Pancreas (tissue), 10 donors: ENCODE measurements at places on chromosomes 5 and 9. TPM values are rescaled to one million over a fixed set of nuclear protein-coding genes. Genes with fewer than 3 reads are reported as not detected.

The SVEP1 gene
- 1.2 TPM for polyA plus RNA-seq

The WNK2 gene
- polyA plus RNA-seq = 77.4 TPM

The PLCXD3 gene
- 3.0 TPM for polyA plus RNA-seq

The TRAF2 gene
- polyA plus RNA-seq = 14.4 TPM

The SARDH gene
- 18.5 TPM for polyA plus RNA-seq

The CD14 gene
- 17.6 TPM for polyA plus RNA-seq

- no peak for DNase-seq
These were observed 176.8 kb downstream of the ISOC1 start for GRCh38 chr5:129271308-129271707.

- DNase-seq = no peak
These were observed 470.6 kb downstream of the CCDC171 start for GRCh38 chr9:16023446-16023845.

- no peak for DNase-seq
These were observed 271.1 kb upstream of the IRX1 start for GRCh38 chr5:3324421-3325101.

GRCh38 chr9:124342402-124342775 is 72.9 kb downstream of the PSMB7 start:
- no peak for DNase-seq

DNA sequence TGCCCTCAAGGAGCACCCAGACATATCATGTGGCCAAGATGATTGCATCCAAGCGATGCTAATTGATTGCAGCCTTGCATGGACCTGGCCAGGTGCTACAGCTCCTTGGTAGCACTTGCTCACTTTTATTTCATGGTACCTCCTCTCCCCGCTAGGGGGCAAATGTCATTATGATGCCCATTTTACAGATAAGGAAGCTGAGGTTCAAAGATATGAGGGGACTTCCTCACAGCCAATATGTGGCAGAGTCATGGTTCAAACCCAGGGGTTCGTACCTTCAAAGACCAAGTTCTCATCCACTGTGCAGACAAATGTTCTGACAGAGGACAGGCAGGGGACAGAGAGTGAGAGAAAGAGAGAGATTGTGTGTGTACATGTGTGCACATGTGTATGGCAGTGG is 21.9 kb upstream of the KCNMB1 start:
- DNase-seq = no peak

DNA sequence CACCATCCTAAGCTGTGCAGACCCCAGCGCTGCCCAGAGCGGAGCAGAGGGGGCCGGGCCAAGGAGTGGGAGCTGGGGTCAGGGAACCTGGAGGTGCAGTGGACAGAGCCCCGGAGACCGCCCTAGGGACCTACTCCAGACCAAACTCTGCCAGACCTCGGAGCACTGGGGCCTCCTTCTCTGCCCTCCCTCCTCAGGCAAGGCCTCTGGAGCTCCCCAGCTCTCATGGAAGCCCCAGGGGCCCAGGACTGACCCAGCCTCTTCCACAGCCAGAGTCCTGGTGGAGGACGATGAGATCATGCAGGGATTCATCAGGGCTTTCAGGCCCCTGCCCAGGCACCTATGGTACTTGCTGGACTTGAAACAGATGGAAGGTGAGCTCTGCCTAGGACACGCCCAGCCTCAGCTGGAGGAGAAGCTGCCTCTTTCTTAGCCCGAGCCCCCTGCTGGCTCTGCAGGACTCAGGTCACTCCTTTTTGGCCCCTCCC is 3.6 kb downstream of the PAEP start:
- DNase-seq = no peak

- DNase-seq = no peak
These were observed 97.4 kb downstream of the HINT1 start for GRCh38 chr5:131067636-131068035.

DNA sequence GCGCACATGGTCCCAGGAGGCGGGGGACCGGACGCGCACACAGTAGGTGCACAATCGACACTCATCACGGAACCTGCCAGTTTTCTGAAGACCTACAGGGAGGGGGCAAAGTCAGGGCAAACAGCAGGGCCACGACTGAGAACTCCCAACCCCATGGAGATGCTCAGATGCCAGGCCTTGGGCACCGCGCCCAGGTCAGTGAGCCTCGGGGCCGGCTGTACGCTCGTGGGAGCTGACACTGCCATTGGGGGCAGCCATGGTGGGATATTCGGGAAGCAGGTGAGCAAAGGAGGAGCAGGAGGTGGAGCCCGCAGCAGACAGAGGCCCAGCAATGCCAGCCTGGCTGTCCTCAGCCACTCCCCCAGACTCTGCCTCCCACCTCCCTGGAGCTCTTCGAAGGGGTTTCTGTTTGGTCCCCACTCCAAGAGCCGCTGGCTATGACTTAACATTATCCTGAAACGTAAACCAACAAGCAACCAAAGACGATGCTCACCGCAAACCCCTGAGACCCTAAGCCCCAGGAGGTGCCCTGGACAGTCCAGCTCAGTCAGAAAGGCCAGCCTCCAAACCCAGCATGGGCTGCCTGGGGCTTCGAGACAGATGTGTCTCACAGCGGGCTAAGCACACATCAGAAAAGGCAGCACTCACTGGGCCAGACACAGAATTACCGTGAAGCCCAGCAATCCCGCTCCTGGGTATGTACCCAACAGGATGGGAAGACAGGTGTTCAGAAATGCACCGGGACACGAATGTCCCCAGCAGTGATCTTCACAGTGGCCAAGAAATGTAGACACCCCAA is 78.4 kb downstream of the VAV2 start:
- DNase-seq = no peak

GRCh38 chr9:68560071-68560844 is 19.6 kb upstream of the TMEM252 start:
- peak; percentile 15 for DNase-seq

DNA sequence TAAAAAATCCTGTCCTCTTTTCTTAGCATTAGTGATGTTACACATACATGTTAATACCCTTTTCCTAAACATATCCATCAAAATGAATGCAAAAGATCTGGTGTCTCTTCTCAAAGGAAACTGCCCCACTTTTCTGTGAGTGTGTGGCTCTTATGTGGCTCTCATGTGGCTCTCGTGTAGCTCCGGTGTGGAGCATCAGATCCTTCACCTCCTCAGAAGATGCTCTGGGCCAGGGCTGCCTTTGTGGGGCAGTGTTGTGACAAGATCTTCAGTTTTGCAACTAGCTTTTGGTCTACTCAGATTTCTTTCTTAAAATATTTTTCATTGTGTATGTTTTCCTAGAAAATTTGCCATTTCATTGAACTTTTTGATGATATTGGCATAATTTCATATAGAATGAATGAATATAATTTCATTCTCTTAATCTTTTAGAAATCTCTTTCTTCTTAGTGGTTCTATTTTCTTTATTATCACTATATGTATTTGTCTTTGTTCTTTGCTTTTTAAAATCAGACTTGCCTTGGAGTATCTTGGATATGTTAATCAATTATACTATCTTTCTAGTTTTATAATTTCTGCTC is 19.4 kb downstream of the GARNL3 start:
- DNase-seq = no peak

GRCh38 chr5:176596689-176597416 is 13.1 kb downstream of the GPRIN1 start:
- no peak for DNase-seq

DNA sequence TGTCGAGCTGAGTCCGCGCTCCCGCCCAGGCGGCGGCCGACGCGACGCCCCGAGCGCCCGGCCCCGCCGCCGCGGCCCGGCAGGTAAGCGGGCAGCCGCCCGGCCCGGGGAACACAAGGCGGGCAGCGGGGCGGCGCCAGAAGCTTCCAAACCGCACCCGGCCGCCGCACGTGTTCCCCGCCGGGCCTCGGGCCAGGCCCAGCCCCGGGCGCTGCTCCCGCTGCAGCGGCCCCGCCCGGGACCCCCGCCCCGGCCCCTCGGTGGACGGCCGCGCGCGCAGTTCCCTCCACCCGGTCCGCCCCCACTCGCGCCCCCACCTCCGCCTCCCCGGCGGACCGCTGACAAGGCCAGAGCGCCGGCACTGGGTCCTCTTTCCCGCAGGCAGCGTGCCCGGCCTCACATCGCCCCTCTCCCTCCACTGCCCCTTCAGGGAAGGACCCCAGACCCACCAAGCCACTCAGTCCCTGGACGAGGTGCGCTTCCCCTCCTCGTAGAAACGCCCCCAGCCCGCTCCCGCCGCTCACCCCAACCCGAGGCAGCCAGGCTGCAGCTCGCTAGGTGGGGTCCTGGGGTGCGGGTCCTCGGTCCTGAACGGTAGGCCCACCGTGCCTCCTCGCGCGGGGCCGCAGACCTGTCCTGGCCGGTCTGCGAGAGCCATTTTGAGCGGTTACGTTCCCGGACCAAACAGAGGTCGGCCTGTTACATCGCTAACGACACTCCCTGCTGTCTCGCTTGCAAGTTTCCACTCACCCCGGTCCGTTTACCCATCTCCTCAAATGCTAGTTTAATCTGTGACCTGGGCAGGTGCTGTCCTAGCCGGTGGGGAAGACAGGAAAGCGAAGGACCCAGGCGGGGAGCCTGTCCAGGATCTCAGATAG is 475 bp downstream of the WDR5 start:
- peak; percentile 81 for DNase-seq

- DNase-seq = no peak
These were observed 7.4 kb upstream of the CARD19 start for GRCh38 chr9:93088656-93089015.

DNA sequence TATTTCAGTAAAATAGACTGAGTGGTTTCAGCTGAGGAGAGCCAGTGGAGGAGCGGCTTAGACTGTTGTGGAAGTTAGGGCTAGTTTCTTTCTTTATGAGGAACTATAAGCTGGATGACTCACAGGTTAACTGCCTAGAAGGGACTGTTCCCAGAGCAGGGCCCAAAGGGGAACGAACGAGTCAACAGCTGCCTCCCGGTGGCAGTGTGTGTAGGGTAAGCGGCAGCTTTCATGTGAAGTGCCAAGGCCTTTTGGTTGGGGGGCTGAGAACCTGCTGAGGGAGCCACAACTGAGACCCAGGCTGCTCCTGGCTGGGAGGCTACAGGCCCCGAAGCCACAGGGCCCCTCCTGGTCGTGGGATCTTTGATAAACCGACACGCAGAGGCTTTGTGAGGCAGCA is 7.0 kb downstream of the SQSTM1 start:
- no peak for DNase-seq

DNA sequence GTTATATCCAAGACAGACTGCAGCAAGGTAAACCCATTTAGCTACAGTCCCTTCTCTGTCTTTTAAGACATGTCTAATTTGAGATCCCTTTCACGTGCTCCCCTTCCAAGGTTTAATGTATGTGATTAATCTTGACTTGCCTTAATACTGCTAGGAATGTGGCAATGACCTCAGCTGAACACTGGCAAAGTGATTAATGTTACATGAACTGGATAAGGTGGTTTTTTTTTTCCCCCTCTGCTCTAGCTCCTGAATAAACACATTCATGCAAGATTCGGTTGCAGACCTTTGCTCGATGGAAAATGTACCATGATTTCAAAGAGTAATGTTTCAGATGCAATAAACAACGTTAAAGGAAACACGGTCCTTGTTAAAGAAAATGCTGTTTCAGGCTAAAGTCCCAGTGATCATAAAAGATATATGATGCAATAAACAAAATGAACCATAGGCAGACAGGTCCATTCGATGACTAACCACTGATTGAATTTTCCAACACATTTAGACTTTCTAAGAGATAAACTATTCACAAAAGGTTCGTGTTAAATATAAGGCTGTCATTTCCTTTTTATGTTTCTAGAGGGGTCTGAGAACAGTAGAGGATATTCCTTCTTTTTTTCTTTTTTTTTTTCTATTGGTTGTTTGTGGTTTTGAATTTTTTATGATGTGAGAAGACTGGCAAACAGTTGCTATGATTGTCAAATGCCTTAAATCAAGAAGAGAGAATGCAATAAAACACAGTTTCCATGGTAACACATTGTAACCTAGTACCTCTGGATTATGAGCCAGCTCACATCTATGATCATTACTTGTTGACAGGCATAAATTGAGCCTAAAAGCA is 44.7 kb upstream of the ZNF608 start:
- no peak for DNase-seq

GRCh38 chr9:734831-735511 is 106.5 kb upstream of the DMRT1 start:
- DNase-seq = no peak

DNA sequence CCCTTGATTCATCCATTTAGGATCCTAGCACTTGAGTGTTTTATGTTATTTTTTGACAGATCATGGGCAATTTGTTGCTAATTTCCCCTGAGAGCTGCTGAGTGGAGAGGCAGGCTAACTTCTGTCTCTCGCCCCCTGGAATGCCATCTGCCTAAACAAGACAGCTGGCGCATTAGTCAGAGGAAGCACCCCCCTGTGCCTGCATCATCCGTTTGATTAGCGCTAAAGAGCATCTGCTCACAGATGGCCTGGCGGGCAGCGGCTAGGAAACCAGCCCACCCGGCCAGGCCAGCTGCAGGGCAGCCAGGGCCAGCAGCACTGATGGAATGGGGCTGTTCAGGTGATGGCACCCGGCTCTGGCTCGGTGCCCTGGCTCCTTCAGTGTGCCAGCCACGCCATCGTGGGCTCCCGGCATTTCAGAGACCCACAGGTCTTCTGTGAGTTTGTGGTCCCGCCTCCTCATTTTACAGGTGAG is 22.9 kb upstream of the ASS1 start:
- no peak for DNase-seq
